ENCODE measurements at places on chromosomes 12 and 14.

DNA sequence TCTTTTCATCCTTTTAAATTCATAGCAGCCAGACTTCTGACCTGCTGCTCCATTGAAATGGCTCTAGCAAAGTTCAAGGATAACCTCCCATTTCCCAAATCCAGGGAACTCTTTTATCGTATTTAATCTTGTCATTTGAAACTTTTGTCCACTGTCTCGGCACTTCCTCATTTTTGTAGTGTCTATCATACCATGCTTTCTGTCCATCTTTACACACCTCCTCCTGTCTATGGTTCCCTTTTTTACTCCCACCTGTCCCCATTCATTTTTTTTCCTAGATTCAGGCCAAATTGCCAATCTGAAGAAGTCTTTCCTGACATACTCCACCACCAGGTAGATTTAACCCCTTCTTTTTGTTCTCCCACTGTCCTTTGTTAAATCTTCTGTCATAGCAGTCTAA, 31.0 kb downstream of the NFYB start:
- no peak for DNase-seq

DNA sequence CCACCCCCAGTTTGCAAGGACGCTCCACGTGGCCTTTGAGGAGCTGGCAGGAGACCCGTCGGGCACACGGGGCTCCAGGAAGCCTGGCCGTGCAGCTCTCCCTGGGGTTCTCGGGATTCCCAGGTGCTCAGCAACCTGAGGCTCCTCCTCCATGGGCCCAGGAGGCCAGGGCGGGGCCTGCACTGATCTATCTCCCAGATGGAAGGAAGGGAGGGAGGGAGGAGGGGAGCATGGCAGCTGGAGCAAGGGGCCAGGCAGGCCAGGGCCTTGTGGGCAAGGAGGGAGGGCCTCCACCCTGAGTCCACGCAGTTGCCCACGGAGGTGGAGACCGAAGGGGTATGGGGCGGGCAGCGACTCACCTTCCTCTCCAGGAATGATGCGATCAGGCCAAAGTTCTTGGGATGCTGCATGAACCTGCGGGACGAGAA, 127.3 kb downstream of the RFLNA start:
- DNase-seq = no peak

DNA sequence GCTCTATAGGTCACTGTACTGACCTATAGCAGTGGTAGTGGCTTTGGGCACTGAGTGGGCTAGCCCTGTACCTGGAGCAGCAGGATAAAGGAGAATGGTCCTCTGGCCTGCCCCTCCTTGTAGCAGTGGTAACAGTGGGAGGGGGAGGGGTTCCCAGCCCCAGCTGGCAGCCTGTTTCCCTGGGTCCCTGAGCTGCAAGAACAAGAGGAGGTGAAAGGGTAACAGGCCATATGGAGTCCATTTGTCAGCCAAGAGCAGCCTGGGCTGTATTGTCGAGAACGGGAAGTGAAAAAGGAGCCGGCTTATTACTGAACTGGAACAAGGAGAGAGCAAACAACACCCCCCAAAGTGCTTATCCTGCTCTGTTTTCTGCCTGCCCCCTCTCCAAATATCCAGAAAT, 73.8 kb upstream of the SRSF5 start:
- DNase-seq = peak; percentile 88

DNA sequence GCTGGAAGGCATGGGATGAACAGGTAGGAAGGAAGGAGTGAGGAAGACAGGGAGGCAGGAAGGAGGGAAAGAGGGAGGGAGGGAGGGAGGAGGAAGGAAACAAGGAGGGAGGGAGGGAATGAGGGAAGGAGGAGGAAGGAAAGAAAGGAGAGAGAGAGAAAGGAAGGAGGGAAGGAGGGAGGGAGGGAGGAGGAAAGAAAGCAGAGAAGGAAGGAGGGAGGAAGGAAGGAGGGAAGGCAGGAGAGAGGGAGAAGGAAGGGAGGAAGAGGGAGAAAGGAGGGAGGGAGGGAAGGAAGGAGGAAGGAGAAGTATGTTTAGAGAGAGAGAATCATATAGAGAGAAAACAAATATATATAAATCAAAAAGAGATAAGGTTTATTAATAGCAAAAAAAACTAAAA, 175.9 kb upstream of the FOXN3 start:
- no peak for DNase-seq
